ENCODE measurements at places on chromosomes 16 and 17.

DNA sequence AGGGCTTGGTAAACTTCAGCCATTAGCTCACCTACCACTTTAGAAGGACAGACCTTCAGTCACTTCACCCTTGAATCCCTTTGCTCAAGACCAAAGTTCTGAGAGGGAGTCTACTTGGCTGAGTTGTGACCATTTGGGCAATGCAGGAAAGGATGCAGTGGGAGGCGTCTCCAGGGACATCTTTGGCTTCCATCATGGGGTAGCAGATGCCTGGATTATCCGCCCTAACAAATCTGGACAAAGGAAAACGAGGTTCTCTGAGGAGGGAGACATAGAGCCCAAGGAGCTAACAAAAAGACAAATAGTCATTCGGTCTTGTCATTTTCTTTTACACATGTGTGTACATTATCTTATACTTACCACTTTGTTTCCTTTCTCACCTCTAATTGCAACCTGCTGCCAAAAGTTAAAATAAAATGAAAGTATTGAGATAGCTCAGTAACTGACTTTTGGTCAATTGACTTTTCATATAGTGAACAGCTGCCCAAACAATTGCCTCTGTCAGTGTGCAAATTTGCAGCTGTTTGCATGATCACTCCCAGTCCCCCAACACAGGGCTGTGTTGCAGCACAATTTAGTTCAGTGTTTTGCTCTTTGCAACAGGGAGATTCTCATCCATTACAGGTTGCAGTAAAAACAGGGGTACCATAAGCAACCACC is 108.9 kb upstream of the EEF2KMT start:
- no peak for DNase-seq

DNA sequence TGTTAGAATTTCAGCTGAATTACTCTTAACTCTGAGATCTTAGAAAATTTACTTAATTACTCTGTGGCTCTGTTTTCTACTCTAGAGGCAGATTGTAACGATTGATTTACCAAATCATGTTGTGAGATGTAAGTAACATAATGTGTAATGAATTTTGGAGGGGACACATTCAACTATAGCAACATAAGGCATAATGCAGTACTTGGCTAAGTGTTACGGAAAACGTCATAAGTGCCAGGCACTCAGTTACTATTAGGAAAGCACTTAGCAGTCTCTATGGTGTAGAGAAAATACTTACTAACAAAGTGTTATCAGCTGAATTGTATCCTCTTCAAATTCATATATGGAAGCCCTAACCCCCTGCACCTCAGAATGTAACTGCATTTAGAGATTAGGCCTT is 40.6 kb upstream of the CDH8 start:
- DNase-seq, result no peak

GRCh38 chr16:19837331-19837980 is 47.2 kb downstream of the GPRC5B start:
- DNase-seq, result no peak

DNA sequence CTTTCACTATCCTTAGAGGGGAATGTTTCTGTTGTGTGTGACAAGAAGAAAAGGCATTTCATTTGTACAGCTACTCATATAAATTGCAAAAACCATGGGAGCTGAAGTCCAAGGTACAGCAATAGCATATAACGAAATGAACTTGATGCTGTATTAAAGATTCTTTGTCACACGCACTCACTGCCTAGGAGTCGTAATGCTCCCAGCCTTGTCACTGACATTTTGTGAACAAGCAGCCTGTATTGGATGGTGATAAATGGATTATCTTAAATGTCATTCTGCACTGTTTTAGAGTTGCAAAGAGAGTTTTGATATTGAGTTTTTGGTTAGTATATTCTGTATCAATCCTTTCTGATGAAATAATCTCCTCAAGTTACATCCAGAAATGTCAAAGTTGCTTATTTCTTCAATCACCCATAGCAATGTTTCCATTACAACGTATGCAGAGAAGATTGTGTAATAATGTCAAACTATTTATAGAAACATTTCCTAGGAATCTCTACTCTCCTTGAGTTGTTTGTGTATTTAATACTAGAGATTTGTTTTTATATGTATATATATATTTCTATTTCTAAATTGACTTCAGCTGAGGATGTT is 270.6 kb downstream of the FTO start:
- no peak for DNase-seq

Measured in occipital lobe (tissue), 3 donors.